ENCODE measurements at places on chromosomes 4 and X. TPM values are rescaled to one million over a fixed set of nuclear protein-coding genes. Genes with fewer than 3 reads are reported as not detected.

Gene ZNF275
- 9.5 TPM for total RNA-seq

Gene ZNF718
- 29.5 TPM for total RNA-seq

Gene FRMPD4
- total RNA-seq: 14.3 TPM

Gene CLDN2
- total RNA-seq: 0.69 TPM

Gene SUPT20HL1
- total RNA-seq: not detected

Gene USP17L12
- total RNA-seq: not detected

Gene GAGE13
- not detected for total RNA-seq

Gene SPANXA2
- not detected for total RNA-seq

Gene RTL9
- total RNA-seq: 1.6 TPM

Gene ZNF141
- 53.3 TPM for total RNA-seq

Data from diencephalon (tissue), 1 donor.